ENCODE measurements at places on chromosomes 16 and 17.
A peak's percentile ranks its signal among the peaks of the same experiment; 100 is the strongest.

GRCh38 chr16:83951544-83951943 lies 1.5 kb upstream of the OSGIN1 start:
- no peak for DNase-seq

DNA sequence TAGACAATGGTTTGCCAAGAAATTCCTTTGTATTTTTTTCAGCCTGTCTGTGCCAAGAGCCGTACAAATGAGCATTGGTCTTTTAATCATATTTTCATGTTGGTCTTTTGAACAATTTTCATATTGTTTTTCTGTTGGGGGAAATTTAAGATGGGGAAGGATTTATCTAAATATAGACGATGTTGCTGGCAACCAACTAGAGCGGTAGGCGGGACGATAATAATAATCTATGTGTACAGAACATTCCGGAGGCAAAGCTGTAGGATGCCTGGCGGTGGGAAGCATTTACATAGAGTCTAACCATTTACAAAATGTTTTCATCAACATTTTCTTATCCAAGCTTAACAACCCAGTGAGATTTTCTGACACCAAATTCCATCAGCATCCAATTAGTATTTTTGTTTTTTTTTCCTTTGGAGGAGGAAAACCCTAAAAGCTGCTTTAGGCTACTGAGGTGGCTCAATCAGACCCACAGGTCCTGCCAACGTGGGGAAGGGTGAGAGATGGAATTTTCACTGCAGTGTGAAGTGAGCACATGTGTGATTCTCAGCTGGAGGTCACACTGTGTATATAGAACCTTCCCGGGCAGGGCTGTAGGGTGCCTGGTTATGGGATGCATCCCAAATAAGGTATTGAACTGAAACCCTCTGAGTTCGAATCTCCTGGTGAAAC lies 11.7 kb upstream of the SEC14L1 start:
- DNase-seq, result no peak

GRCh38 chr16:72937360-72937759 lies 110.6 kb downstream of the ZFHX3 start:
- DNase-seq, result no peak

DNA sequence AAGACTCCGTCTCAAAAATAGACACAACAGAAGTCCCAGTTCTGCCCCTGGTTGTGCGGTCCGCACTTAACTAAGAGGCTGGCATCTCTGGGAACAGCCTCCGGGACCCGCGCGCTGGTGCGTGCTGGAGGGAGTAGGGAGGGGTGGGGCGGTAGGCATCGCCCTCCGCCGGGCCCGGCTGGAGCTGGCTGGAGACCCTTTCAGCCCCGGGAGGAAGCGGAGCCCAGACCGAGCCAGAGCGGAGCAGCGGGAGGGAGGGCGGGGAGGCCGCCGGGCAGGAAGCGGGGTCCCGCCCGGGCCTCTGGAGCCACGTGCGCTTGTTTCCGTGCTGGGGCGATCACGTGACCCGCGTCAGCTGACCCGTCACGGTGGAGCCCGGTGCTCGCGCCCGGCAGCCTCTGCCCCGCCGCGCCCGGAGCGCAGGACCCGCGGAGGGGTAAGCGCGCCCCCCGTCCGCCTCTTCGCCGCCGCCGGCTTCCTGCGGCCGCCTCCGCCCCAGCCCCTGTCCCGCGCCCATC lies at the start of gene WDR81:
Gene WDR81 (plus strand): TSS at position 354 of the 518 bp plus-strand sequence. CDS start 256 bp downstream, outside the sequence.
- peak; percentile 73 for DNase-seq

DNA sequence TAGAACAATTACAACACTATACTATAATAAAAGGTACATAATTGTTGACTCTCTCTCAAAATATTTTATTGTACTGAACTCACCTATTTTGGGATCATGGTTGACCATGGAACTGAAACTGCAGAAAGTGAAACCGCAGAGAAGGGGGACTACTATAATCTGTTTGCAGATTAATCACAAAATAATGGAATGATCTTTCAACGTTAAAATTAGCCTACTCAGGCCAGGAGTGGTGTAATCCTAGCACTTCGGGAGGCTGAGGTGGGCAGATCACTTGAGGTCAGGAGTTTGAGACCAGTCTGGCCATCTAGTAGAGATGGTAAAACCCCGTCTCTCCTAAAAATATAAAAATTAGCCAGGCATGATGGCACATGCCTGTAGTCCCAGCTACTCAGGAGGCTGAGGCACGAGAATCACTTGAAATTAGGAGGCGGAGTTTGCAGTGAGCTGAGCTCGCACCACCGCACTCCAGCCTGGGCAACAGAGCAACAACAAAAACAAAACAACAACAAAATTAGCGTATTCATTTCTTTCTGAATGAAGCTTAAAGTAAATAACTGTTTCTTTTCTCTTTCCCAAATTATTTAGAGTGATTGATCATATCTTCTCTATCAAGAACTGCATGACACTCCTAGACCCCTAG lies 45.6 kb downstream of the IKZF3 start:
- DNase-seq, result no peak

GRCh38 chr17:59669411-59669810 lies 37.8 kb downstream of the PTRH2 start:
- DNase-seq, result no peak
